ENCODE measurements at places on chromosomes 5 and 9. TPM values are rescaled to one million over a fixed set of nuclear protein-coding genes. Genes with fewer than 3 reads are reported as not detected.

NDUFB6 gene
- 31.0 TPM for total RNA-seq

ANKRD18B gene
- total RNA-seq = not detected

HSPB3 gene
- not detected for total RNA-seq

PCA3 gene
- not detected for total RNA-seq

NCS1 gene
- total RNA-seq = 0.98 TPM

THG1L gene
- 8.3 TPM for total RNA-seq

PCDHB11 gene
- 2.8 TPM for total RNA-seq

TMEM167A gene
- 106 TPM for total RNA-seq

OTP gene
- not detected for total RNA-seq

ARL14EPL gene
- total RNA-seq = not detected

OLFM1 gene
- 10.9 TPM for total RNA-seq

TIGD6 gene
- 2.6 TPM for total RNA-seq

SPATA31E1 gene
- not detected for total RNA-seq

Measured in subcutaneous adipose tissue (tissue), 4 donors.